Ureter (tissue), 1 donor: ENCODE measurements at places on chromosomes 16 and 17. TPM values are rescaled to one million over a fixed set of nuclear protein-coding genes. Genes with fewer than 3 reads are reported as not detected.
A peak's percentile ranks its signal among the peaks of the same experiment; 100 is the strongest.

SCARF1 gene
- 16.3 TPM for total RNA-seq

ADAM11 gene
- 2.2 TPM for total RNA-seq

CFAP119 gene
- 8.7 TPM for total RNA-seq

DNA sequence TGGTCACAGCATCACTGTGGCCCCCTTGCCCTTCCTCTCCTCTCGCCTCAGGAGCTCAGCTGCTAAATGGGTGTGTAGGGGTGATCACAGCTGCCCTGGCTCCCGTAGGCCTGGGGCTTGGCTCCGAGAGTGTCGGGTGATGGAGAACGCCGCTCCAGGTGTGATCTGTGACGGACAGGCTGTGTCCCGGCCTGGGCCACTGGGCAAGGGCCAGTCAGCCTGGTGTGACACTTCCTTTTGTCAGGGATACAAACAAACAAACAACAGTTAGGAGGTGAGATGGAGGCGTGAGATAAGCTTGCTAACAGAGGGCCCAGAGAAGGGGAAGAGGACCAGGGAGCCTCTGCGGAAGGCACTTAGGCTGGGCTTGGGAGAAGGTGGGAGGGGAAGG is 2.0 kb downstream of the ADGRG1 start:
- no peak for DNase-seq

DNA sequence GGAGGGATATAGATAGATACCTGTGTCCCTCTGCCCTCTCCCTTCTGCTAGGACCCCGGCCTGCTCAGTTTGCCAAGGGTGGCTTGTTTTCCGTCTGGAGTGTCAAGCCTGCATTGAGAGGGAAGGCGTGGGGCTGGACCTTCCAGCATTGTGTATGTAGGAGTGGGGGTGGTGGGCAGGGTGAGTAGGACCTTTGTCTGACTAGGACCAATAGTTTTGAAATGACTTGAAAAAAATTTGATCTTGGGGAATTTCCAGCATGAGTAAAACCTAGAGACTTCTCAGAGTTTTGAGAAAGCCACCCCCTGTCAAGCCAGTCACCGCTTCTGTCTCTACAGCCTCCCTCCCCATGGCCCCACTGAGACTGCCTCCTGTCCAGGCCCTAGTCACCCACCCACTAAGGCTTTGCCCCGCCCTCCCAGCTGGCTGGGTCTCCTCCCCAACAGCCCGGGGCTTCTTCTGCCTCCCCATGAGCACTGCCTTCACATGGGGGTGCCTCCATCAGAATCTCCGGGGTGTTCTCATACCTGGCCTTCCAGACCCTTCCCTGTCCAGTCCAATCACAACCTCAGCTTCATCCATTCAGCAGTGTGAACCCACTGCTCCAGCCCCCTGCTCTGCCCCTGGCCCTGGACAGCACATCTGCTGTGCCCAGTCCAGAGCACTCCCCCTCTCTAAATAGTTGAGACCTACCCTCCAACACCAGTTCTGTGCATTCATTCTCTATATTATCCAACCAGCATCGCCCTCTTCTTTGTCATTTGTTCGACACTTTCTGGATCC is 207.0 kb downstream of the MSI2 start:
- DNase-seq = no peak

DNA sequence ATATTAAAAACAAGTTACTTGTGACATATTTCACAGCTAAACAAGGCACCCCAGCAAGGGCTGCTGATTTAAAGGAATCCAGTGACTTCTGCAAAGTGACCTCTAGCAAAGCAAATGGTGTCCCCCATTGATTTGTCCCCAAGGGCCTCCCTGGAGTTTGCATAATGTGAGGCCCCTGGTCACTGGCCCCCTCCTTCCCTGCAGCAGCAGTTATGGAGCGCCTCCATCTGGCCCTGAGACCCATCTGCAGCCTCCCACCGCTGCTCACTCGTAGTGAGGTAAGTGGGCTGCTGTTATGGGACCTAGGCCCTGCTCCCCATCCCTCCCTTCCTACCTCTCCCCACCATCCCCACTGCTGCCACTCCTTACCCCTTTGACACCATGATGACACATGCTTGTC is 19.6 kb upstream of the EEF2K start:
- DNase-seq = no peak

DNA sequence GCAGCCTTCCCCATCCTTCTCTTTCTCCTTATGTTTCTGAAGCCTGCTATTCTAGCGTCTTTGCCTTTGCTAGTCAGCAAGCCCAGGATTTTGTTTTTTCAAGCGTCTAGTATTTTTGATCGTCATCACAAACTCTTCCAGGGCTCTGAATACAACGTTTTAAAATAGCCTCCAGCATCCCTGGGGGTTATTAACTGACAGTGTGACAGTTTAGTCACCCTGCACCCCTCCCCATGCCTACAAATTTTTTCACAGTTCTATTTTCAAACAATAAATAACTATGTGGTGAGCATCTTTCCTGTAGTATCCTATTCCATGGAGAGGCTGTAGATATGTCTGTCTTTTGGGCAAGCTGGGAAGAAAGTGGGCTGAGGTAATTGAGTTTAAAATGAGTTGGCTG is 280.9 kb downstream of the MAP2K4 start:
- DNase-seq = no peak

DNA sequence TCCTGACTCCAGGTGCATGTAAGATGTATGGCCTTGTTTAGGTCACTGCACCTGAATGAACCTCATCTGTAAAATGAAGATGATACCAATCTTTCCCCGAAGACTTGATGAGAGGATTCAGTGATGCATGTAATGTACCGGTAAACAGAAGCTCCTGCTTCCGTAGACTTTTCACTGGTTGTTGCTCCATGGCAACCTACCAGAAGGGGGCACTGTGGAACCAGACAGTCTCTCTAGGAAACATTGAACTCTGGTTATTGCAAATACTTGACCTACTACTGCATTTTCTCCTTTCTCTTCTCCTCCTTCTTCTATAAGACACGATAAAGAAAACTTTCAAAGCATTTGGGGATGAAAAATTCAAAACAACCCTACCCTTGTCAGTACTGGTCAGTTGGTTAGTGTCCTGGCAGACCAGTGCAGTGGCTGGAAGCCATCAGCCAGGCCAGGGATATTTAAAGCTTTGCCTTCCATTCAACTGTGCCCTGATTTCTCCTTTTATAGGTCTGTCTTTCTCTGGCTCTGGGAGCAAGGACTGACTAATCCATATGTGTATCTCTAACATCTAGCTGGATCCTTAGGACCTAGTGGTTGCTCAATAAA is 667.4 kb upstream of the SALL1 start:
- DNase-seq = peak; percentile 54

DNA sequence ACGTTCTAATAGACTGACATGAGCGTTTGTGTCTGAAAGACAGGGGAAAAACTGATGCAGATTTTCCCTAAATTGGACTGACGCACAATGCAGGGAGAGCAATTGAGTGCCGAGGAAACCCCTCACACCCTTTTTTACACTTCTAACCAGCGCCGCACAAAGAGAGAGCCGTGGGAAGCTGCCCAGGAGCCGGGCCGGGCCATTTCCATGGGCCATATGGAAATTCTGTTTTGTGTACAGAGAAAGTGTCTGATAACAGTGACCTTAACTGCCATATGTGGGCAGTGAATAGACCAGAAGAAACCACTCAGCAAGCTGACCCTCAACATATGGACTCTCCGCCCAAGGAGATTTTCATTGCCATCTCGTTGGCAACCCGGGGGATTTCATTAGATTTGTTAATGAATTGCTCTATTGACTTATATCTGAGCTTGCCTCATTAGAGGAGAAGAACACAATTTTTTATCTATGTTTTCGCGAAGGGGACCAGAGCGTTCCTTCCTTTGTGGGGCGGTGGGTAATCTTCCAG is 225.9 kb upstream of the IRX3 start:
- no peak for DNase-seq

GRCh38 chr16:85606904-85607303 is 6.2 kb upstream of the GSE1 start:
- DNase-seq = no peak

GRCh38 chr17:48729335-48730239 is 1.0 kb upstream of the HOXB13 start:
- no peak for DNase-seq

GRCh38 chr16:20868890-20869289 is 31.3 kb downstream of the DCUN1D3 start:
- peak; percentile 78 for DNase-seq

- peak; percentile 77 for DNase-seq
These were observed 42.1 kb downstream of the TBC1D16 start for GRCh38 chr17:79993390-79994227.

DNA sequence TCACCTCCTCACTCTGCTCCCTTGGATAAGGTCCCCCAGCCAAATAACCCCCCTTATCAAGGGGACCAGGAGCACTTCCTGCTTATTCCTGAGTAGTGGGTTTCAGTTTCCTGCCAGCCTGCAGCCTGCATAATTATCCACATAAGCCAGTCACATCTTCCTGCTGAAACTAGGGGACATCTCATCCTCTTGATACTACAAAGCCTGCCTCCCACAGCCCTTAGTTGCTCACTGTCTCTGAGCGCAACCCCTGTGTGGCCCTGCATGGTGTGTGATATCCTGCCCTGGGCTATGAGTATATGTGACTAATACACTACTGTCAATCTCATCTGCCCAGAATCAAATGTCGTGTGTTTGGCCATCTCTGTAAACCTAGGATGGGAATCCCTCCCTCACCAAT is 8.0 kb upstream of the XYLT2 start:
- no peak for DNase-seq

DNA sequence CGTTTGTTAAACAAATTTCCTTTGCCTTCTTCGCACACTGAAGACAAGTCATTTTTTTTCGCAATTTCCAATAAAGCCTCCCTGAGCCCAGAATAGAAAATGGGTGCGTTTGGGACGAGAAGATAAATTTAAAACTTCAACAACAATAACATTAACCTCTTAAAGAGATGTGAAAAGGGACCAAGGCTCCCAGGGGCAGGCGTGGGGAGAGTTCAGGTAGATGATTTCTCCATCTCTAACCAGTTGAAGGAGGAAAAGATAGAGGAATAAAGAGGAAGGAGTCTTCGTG is 1.3 kb upstream of the HOXB4 start:
- DNase-seq = no peak

- no peak for DNase-seq
These were observed 429.0 kb downstream of the HS3ST4 start for GRCh38 chr16:26120729-26121128.
